ENCODE measurements at places on chromosomes 7 and 10. TPM values are rescaled to one million over a fixed set of nuclear protein-coding genes. Genes with fewer than 3 reads are reported as not detected.

The ADAMTS14 gene
- total RNA-seq: 4.3 TPM

The CHAT gene
- 0.86 TPM for total RNA-seq

DNA sequence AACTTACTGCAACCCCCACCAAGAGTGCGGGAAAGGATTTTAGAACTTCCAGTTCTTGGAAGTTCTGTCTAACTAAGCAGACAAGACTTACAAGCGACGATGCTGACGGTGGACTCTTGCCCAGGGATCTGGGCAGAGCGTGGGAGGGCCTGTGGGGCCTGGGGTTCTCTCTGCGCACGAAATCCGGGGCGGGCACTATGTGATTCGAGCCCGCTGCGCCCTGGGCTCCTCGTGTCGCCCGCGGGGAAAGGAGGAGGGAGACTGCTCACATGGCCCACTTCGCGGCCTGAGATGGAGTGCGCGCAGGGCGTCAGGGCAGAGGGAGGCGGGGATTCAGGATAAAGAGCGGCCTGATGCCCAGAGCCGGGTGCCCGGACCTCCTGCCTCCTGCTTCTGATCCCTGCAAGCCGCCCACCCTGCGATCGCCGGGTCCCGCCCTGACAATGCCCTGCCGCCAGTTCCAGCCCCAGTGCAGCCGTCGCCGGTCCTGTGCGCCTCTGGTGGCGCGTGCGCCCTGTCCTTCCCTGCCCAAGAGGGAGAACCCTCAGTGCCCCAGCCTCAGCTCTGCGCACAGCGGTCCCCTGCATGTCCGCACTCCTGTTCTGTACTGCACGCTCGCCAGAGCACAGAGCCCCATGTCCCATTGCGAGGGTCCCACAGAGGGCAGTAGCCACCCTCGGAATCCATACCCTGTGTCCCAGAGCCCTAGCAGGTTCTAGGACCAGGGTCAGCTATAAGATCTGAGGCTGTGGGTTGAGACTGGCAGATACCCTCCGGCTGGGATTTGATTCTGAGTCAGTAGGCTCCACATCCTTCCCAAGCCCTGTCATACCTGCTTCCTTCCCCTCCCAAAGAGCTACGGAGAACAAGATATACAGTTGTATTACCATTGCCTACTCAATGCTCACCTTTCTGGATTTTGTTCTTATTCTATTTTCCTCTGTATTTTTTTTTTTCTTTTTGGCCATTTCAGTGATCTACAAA, 99.4 kb upstream of the TMEM106B start:
- DNase-seq: no peak

GRCh38 chr10:14593806-14594205, 180.9 kb downstream of the FAM107B start:
- DNase-seq: no peak

GRCh38 chr10:35594115-35595079, 10.7 kb upstream of the GJD4 start:
- no peak for DNase-seq

- no peak for DNase-seq
Measured at GRCh38 chr7:128097211-128097731, 66.0 kb upstream of the LRRC4 start.

All from mucosa of gallbladder (tissue), 1 donor.